ENCODE measurements at places on chromosomes 5 and 9.

- peak; percentile 68 for DNase-seq
Observed at GRCh38 chr9:97411789-97412625, at the start of gene TDRD7. Gene TDRD7, plus strand, starts transcription at chr9:97412096. Its CDS starts 16,370 bp downstream, at chr9:97428466.

DNA sequence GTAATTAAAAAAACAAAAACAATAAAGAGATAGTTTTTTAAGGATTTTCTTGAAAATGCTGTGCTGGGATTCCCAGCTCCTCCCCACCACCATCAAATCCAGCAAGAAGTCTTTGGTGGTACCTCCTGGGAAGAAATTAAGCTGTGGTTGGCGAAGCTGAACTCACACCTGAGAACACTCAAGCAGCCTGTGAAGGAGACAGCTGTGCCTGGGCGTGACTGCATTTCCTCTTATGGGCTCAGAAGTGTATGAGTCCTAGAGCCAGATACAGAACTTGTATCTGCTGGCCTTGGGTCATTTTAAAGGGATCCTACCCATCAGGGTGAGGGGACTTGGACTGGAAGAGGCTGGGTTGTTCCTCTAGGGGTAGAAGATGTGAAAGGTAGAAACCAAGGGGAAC is 561.2 kb upstream of the SGCD start:
- DNase-seq: no peak

GRCh38 chr5:77101298-77101697 is 14.2 kb upstream of the ZBED3 start:
- DNase-seq: no peak

- DNase-seq: no peak
Observed at GRCh38 chr5:112929336-112930081, 7.5 kb upstream of the REEP5 start.

DNA sequence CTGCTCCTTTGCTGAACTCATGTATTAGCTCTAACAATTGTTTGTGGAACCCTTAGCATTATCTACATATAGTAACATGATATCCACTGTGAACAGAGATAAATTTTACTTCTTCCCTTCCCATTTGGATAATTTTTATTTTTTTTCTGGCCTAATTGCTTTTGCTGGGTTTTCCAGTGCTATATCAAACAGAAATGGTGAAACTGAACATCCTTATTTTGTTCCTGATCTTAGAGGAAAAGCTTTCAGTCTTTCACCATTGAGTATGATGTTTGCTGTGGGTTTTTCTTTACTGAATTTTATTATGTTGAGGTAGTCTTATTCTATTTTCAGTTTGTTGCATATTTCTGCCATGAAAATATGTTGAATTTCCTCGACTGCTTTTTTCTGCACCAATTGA is 44.8 kb upstream of the STARD4 start:
- DNase-seq: no peak

GRCh38 chr5:68648944-68649857 is 433.6 kb downstream of the PIK3R1 start:
- no peak for DNase-seq

DNA sequence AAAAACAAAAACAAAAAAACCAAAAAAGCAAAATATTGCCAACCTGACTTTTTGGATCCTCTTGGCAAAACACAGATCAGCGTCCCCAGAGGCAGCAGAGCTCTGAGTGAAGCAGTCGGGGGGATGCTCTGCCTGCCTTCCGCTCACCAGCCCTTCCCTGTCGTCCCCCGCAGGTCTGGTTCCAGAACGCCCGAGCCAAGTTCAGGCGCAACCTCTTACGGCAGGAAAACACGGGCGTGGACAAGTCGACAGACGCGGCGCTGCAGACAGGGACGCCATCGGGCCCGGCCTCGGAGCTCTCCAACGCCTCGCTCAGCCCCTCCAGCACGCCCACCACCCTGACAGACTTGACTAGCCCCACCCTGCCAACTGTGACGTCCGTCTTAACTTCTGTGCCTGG is 20.7 kb downstream of the LHX2 start:
- no peak for DNase-seq

DNA sequence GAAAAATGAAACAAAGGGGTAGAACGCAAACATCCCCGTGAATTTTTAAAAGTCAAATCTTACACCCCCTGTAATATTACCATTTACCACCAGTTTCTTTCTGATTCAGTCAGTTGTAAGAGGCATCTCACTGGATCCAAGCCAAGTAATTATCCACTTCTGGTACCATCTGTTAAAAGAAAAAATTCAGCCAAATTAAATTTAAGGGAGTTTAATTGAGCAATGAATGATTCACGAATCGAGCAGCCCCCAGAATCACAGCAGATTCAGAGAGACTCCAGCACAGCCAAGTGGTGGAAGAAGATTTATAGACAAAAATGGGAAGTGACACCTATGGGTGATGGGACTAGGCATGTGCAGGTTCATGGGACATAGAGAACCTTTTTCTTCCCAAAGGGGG is 29.9 kb upstream of the MTMR12 start:
- DNase-seq: no peak

DNA sequence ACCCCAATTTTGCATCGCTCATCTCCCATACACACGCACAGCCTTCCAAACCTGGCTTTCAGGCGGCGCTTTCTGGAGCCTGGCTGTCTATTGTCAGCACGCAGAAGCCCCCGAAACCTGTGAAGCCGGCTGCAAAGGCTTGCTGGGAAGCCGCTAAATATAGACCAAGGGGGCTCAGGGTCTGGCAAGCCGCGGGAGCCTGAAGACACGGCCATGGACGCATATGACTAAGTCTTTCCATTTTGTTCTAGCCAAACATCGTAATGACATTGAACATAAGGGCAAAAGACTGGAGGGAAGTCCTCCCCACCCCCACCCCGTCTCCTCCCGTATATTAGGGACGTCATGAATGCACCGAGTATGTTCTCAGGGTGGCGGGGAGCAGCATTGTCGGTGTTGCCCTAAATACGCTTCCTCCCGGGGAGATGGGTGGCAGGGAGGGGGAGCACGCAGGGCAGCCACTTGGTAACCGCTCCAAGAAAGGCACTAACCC is 1.1 kb downstream of the CTNND2 start:
- DNase-seq: no peak

GRCh38 chr5:60455589-60455988 is 244.4 kb downstream of the DEPDC1B start:
- no peak for DNase-seq

GRCh38 chr9:92066168-92066567 is 49.0 kb downstream of the SPTLC1 start:
- no peak for DNase-seq

DNA sequence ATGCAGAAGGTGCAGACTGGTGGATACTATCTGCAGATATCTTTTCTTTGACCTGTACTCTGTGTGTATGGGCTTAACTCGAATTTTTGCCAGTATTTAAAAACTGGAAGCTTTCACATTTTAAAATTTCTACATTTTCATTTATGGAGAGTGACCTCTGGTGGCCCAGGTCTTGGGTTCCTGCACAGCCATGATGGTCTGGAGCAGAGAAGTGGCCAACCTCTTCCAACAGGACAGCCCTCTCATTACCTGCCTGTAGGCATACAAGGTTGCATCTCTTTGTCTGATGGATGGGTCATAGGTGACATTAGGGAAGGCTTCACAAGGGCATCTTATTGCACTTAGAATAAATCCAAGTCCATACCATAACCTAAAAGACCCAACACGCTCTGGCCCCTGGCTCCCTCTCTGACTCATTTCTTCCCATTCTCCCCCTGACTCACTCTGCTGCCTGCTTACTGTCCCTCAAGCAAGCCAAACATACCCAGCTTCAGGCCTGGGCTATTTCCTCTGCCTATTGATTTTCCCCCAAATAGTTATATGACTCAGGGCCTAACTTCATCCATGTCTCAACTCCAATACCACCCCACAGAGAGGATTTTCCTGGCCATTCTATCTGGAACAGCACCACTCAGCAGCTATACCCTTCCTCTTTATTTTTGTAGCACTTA is 113.3 kb upstream of the SLC1A3 start:
- no peak for DNase-seq

GRCh38 chr9:4141296-4141695 is 158.6 kb downstream of the GLIS3 start:
- no peak for DNase-seq

DNA sequence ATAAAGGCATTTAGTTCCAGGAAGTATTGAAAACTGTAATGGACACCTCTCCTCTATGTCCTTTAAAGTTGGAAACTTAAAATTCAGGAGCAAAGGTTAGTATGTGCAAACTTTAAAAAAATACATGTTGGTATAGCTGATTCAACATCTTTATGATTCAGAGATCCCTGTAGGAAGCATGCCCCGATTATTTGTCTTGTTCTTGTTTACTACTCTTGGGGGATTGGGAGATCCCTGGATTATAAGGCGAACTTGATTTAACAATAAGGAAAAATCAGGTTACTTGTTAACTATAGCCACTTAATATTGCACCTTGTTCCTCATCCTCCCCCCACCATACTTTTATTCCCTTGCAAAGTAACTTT is 1.7 kb downstream of the F2RL1 start:
- DNase-seq: no peak

DNA sequence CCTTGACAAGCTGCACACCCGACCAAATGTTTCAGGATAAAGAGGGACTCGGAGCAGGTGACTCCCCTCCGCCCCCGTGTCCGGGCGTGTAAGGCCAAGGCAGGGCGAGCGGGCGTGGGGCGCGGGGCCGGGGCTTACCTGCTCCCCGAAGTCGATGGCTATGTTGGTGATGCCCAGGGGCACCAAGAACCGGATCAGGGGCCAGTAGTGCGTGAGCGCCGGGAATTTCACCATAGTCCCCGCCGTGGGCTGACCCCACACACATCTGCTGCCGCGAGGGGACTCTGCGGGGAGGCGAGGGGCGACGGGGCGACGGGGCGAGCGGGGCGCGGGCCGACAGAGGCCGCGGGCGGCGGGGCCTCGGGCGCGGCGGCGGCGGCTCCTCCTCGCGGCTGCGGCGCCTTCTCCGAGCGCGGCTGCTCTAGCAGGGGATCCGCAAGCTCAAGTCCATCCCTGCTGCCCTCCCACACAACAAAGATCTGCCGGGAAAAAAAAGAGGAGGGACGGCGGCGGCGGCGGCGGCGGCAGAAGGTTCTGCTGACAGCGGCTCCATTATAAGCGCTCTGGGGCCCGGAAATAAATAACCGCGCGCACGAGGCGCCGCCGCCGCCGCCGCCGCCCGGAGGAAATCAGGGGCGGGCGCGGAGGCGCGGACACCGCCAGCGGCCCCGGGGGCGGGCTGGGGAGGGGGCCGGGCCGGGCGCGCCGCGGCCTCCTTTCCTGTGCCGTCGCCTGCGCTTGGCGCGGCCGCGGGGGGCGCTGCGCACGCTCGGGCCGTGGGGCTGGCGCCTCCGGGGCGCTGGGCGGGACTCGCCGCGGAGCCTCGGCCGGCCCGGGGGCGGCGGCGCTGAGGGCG is at the start of gene ANKH:
TSS of gene ANKH (minus strand) at position 565 of the 856 bp plus-strand sequence. CDS start at position 234, 331 bp downstream.
- DNase-seq: peak; percentile 59

GRCh38 chr9:86741311-86742208 is 205.7 kb downstream of the GAS1 start:
- no peak for DNase-seq

- no peak for DNase-seq
Observed at GRCh38 chr5:67015541-67016191, 180.9 kb downstream of the CD180 start.

DNA sequence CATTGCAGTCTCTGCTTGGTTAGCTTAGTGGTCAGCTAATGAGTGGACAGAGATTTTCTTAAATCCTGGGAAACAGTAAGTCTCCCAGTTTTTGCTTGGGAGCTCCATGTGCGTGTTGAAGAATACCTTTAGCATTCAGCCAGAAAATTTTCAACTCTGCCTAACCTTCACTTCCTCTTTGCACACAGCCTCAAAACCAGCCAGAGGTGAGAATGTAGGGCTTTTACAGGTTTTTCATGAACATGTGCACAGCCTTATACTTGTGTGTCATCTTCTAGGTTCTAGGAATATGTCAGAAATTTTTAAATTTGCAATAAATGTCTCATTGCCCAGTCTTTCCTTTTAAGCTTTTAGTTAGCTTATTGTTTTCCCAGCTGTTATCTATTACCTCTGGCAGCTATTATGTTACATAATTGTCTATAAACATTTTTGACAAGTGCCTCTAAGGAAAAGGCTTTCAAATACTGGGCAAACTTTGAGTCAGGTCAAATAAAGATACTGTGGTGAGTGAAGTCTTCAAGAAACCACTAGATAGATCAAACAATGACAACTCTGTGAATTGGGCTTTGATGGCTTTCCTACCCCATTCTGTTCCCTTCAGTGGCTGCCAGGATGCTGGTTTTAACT is 12.7 kb downstream of the ADGRV1 start:
- DNase-seq: no peak

- DNase-seq: peak; percentile 37
Observed at GRCh38 chr5:150107909-150108447, 21.6 kb upstream of the CSF1R start.

- DNase-seq: no peak
Observed at GRCh38 chr9:673966-674526, 167.5 kb upstream of the DMRT1 start.

- DNase-seq: peak; percentile 17
Observed at GRCh38 chr5:128537221-128537999, 635 bp downstream of the FBN2 start.

GRCh38 chr5:61386045-61386800 is 54.2 kb downstream of the ZSWIM6 start:
- no peak for DNase-seq

DNA sequence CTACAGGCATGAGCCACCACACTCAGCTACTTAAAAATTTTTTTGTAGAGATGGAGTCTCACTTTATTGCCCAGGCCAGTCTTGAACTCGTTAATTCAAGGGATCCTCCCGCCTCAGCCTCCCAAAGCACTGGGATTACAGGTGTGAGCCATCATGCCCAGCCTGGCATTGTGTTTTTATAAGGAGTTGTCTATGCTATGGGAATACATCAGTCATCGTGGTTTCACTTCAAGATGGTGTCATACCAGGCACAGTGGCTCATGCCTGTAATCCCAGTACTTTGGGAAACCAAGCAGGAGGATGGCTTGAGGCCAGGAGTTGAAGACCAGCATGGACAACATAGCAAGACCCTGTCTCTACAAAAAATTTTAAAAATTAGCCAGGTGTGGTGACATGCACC is 49.7 kb downstream of the CYSTM1 start:
- DNase-seq: no peak

- DNase-seq: no peak
Observed at GRCh38 chr5:62041156-62041756, 264.8 kb upstream of the KIF2A start.

DNA sequence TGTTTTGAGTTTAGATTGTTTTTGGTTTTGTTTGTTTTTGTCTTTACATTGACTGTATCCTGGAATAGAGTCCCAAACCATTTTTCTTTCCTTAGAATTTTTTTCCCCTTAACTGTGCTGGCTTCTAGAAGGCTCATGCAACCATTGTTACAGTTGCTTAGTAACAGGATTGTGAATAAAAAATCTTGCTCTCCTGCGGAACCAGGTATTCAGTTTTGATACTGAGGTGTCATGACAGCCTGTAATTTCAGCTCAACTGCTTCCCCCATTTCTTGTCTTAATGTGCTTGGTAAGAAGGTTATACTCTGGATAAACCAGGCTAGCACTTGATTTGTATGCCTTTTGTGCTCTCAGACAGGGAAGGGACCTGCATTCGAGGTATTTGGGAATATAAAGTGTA is 42.1 kb downstream of the FOCAD start:
- DNase-seq: no peak

GRCh38 chr9:137493364-137494103 is 34.4 kb upstream of the NSMF start:
- DNase-seq: no peak

Measured in foreskin melanocyte (primary cell).